ENCODE measurements at places on chromosomes 5 and 9.

DNA sequence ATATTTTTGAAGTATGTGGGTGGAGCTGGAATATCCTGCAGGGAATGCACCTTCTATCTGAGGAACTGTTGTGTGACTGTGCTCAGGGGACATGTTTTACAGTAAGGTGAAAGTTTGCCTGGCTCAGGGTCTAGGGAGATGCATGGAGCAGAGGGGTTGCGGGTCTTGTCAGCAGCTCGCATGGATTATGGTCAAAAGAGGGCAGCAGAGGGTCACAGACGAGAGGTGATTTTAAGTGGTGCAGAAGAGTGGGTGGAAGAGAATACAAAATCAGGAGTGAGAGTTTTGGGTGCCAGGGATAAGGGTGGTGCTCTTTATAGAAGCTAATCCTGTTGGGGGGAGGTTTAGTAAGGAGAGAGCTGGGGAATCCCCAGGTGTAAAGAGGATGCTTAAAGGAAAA is 53.5 kb upstream of the GRIN3A start:
- no peak for DNase-seq

DNA sequence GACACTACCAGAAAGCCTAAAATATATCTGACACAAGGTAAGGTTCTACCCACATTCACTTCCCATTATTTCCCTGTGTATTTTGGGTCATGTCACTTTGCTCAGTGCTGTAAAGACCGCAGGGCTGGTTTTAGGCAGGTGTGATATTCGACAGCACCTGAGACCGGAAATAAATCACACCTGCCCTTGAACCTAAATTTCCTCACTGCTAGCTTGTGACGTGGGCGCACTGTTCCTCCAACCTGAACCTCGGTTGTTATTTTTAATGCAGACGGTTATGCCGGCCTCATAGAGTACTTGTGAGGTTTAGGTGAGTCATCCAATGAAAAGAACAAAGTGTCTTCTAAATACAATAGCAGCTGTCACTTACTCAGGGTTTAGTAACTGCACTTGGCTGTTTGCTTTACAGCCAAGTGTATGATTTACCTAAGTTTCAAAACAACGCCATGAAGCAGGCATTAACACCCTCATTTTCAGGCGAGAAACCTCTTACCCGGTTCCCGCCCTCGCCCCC is 20.7 kb upstream of the ZNF782 start:
- DNase-seq = no peak

DNA sequence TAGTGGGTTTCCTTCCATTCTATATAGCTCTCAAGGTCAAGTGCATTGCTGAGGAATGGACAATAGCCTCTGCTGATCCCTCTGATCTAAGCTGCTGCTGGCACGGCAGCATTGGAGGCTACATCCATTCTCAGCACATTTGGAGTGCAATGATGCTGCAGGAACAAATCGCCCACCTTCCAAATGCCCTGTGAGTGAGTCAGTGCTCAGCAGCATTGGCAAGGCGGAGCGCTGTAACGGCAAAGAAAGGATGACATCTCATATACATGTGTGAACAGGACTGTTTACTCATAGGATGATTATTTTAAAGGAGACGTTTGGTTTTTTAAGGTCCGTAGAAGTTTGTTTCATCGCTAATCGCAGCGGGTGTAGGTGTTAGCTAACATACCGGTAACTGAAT is 408.7 kb downstream of the ARHGEF28 start:
- DNase-seq = no peak

GRCh38 chr5:72477644-72478043 is 29.6 kb downstream of the ZNF366 start:
- DNase-seq = no peak

GRCh38 chr5:66813306-66813705 is 217.1 kb downstream of the MAST4 start:
- DNase-seq = no peak
